Left ventricle myocardium inferior (tissue), 1 donor: ENCODE measurements at places on chromosomes 11 and 22.
A peak's percentile ranks its signal among the peaks of the same experiment; 100 is the strongest.

DNA sequence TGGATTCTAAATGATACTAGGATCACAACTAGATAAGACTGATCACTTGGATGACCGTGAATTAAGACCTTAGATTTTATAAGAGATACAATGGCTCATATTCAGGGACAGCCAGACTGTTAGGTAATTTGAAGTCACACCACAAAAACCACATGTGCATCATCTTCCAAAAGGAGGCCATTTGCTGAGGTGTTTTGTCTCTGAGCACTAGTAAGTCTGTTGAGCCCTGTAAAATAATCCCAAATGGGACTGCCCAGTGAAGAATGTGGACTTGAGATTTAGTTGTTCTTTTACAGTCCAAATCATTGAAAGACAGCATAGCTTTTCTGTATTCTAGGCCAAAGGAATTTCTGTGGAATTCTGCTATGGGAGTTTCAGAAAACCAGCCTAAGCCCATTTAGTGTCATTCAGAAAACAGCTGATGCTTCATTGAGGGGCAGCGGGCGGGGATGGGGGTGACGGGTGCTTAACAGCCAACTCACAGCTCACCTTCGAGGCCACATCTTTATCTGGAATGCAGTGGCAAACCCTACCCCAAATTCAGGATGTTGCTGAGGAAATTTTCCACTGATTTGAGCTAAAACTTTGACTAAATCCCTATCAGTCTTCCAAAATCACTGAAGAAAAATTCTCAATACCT lies 80.1 kb upstream of the BIRC3 start:
- DNase-seq, result no peak

GRCh38 chr11:115396533-115396932 lies 107.7 kb downstream of the CADM1 start:
- no peak for DNase-seq

DNA sequence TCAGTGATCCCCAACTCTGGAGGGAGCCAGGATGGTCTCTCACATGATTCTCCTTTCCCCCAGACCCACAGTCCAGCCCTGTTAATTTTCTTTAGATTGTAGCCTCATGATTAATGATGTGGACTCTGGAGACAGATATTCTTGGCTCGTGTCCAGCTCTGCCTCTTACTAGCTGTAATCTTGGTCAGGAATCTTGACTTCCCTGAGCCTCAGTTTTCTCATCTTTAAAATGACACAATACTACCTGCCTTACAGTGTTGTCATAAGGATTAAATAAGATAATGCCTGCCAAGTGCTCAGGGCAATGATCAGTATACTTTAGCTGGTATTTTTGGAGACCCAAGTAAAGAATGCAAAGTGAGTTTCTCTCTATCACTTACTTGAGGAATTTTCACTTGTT lies 60.0 kb downstream of the SPECC1L start:
- DNase-seq, result no peak

- DNase-seq, result peak; percentile 72
Measured at GRCh38 chr22:30396871-30397655, at the start of gene SEC14L2. SEC14L2 (plus strand) TSS chr22:30397018; CDS start chr22:30397117, 99 bp downstream.

DNA sequence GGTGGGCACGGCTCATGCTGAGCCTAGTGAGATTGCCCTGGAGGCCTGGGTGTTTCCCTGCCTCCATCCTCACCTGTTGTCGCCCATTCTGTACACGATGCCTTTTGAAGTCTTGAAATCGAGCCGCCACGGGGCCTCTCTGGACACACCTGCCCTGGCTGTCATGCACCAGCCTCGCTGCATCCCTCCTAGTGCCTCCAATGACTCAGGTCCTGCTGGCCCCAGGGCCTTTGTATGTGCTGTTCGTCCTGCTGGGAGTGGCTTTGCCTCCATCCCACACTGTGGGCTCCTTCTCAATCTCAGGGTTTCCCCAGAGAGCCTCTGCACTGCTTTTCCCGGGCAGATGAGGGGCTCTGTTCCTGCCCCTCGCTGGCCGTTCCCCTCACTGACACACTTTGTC lies 8.9 kb upstream of the MYEOV start:
- no peak for DNase-seq

GRCh38 chr22:42256930-42257329 lies 13.5 kb downstream of the TCF20 start:
- no peak for DNase-seq

DNA sequence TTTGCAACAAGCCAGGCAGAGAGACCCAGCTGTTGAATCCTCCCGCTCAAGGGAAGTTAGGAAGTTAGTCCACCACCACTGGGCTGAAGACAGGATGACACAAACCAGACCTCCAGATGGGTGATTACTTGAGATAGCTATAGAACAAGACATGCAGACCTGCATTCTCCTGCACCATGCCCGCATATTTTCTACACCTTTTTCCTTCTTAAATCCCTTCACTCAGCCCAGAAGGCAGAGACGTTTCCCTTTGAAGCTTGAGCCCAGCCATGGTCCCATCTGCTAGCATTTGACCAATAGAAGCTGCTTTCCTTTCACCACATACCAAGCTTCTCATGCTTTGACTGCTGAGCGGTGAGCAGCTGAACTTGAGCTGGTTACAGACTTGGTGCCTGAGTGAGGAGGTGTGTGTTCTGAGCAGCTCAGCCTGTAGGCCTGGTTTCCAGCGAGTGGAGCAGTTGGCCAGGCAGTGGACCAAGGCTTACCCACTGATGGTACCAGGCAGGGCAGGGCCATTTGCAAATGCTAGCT lies 29.2 kb upstream of the CBX6 start:
- no peak for DNase-seq

DNA sequence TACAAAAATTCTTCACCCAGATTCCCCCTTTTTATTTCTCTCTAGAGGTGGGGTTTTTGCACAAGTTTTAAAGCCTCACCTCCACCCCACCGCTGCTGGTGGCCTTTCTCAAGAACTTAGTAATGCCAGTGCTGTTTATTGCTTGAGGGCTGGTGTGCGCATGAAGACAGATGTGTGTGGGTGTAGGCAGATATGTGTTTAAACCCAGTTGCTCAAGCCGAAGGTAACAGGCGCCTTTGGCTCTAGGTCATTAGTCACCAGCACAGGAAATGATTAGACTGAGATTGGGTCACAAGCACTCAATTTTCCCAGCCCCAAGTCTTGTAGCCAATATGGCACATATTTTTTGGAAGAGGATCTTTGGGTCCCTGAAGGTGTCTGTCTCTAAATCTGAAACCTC lies 2.7 kb upstream of the CLMP start:
- no peak for DNase-seq

GRCh38 chr11:57751676-57752253 lies at the start of gene BTBD18:
BTBD18 (minus strand) TSS chr11:57751819; CDS start chr11:57751188, 631 bp downstream.
- no peak for DNase-seq

GRCh38 chr11:128804481-128804880 lies 62.6 kb downstream of the KCNJ1 start:
- no peak for DNase-seq

GRCh38 chr11:116895048-116895757 lies 57.8 kb upstream of the APOA1 start:
- no peak for DNase-seq

DNA sequence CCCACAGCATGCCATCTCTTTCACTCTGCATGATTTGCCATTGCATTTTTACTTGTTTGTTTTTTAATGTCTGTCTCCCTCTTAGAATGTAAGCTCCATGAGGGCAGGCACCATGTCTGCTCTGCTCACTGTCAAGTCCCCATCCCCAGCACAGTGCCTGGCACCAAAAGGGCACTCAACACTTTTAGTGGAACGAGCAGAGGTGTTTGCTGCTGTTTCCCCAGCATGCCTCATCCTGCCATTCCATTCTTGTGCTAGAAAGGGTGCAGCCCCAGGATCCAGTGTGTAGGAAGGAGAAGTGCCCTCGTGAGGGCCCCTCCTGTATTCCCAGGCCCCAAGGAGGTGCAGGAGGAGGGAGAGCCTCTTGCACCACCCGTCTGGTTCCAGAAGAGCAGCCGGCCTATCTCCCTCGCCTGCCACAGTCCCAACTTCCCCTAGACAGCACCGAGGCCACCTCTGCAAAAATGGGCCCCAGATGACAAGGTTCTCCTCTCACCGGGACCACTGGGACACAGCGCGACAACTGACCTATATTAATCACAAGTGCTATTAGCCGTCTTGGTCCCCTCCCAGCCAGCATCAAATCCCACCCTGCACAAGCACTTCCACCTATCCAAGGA lies 33.3 kb upstream of the CACNG2 start:
- no peak for DNase-seq

- DNase-seq, result peak; percentile 23
Measured at GRCh38 chr11:91081440-91082043, 858.7 kb upstream of the CHORDC1 start.

GRCh38 chr22:36435516-36436415 lies 45.7 kb downstream of the TXN2 start:
- no peak for DNase-seq

- DNase-seq, result peak; percentile 47
Measured at GRCh38 chr11:114061048-114061680, 1.7 kb downstream of the ZBTB16 start.

- DNase-seq, result no peak
Measured at GRCh38 chr11:134332189-134332631, 422 bp downstream of the GLB1L2 start.

GRCh38 chr11:19892876-19893275 lies 180.2 kb downstream of the NAV2 start:
- DNase-seq, result no peak

DNA sequence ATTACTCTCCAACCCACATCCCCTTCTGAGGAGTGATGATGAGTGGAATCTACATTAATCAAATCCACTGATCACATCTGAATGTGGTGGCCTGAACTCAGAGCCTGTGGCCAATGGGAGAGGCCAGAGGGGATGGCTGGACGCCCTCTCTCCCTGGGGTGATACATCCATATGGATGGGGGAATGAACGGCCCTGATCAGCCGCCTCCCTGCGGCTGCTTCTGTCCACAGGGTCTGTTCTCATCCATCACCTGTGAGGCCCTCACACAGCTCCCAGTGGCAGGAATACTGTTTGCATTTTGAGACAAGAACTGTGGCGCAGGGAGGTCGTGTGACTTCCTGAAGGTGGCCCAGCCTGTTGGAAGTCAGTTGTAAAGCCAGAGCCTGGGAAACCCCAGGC lies 78.3 kb upstream of the SHISAL1 start:
- DNase-seq, result no peak

DNA sequence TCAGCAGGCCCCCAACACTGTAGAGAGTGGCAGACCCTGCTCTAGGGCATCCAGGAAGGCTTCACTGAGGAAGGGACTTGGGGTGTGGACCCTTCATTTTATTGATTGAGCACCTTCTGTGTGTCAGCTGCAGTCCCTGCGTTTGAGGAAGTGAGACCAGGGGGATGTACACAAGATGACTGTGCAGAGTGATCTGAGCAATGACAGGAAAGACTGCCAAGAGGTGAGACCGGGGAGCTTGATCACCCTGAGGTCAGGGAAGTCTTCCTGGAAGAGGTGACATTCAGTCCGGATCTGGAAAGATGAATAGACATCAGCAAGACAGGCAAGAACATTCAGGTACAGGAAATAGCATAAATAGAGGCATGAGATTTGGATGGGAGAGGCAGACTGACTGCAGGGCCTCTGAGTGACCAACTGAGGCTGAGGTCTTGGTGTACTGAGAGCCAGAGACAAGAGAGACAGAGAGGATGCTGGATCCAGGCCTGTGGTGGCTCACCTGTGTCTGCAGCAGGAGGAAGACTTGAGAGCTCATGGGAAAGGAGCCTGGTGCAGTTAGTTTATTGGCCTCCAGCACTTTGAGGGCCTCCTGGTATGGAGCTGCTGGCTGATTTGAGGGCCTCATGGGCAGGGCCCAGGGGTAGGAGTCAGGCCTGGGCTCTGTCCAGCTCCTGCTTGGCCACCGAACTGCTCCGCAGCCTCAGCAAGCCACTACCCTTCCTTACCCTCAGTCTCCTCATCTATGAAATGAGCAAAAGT lies 5.2 kb downstream of the DGAT2 start:
- DNase-seq, result no peak

DNA sequence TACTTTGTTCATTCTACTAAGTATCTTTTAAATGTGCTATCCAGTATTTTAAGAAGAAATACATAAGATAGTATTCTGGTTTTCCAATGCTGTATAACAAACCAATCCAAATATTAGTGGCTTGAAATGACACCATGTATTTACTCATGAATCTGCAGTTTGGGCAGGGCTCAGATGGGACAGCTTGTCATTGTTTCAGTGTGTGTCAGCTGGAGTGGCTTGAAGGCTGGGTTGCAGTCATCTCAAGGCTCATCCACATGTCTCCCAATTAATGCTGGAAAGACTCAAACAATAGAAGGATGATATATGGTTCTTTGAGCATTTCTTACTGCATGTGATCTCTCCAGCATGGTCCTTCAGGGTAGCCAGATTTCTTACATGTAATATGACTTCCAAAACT lies 146.2 kb downstream of the ARHGAP42 start:
- DNase-seq, result no peak

DNA sequence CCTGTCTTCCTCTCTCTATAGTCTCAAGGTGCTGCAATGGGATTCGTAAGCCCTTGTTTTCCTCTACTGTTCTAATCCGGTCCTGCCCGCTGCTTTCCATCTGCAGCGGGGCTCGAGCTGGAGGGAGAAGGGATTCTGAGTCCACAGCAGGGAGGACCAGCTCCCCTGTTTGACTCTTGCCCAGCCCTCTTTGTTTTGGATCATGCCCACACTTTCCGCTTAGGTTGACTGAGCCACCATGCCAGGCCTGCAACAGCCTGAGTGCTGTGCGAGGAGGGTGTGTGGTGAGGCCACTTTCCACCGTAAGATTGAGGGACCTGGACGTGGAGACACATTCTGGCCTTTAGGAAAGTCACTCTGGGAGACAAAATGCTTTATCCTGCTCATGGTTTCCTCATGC lies 58.3 kb downstream of the CEP164 start:
- no peak for DNase-seq

- DNase-seq, result no peak
Measured at GRCh38 chr11:112615891-112616290, 345.3 kb upstream of the NCAM1 start.

- no peak for DNase-seq
Measured at GRCh38 chr11:81987829-81988472, 745.7 kb downstream of the FAM181B start.

DNA sequence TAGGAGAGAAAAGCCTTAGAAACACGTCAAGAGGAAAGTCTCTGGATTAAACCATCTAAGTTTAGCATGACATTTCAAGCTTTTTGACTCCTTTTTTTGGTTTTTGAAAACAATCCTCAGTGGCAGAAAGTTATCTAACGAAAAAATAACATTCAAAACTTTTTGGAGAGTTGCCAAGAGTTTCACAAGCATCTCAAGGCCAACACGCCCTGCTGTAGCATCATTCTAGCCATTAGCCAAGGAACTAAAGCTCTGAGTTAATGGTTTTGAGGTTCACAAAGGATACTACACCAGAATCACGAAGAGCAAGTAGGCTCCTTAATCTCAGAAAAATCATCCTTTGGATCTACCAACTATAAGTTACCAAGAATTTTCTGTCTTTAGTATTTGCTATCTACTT lies 94.8 kb downstream of the PICALM start:
- no peak for DNase-seq

GRCh38 chr11:36534276-36534840 lies 24.3 kb upstream of the TRAF6 start:
- DNase-seq, result no peak

GRCh38 chr11:15196704-15197103 lies 82.0 kb downstream of the INSC start:
- no peak for DNase-seq

DNA sequence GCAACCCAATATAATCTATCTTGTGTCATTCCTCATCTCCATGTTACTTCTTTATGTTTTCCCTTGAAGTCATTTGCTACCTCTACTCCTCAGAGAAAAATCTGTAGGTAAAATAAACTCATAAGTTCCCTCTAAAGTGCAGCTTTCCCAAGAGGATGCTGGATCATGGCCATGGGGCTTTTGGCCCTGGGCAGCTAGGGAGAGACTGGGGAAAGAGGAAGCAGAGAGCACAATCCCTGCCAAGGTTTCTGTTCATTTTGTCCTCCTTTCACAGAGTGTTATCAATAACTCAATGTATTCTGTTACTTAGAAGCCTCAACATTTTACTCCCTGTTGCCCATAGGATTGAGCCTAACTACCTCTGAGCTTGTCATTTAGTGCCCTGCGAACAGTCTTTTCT lies 9.0 kb downstream of the RNF121 start:
- DNase-seq, result no peak
